ENCODE measurements at places on chromosomes 16 and 17.

GRCh38 chr17:47800686-47801085 lies 20.9 kb downstream of the OSBPL7 start:
- DNase-seq: no peak

DNA sequence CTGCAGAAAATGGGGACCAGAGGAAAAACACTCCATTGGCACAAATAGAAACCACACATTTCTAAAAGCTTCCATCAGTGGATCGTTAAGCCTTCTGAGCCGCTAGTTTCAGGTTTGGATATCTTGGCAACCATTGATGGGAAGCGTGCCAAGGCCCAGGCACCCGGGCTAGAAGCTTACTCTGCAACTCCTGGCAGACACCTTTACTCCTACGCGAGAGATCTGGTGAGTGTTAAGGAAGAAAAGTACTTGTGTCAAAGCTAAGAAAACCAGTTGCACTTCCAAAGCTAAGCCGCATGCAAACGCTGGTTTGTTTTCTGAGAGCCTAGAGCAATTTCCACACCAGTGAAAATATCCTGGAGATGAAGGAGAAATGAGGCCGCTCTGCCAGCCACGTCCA lies 472.4 kb downstream of the PMP22 start:
- no peak for DNase-seq

DNA sequence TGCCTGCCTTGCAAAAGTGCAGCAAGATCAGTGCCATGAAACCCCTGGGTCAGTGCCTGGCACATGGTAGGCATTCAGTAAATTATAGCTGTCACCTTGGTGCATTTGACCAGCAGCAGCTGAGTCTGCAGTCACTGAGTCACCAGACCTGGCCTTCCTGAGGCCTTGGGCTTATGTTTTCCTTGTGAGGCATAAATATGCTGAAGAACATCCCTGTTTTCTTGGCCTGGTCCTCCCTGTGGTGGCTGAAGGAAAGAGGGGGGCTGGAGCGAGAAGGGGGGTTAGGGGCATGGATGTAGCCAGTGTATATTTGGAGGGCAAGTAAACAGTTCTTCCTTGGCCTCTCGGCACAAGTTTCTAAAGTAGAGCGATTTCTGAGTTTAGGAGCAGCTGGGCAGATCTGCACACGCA lies 26.5 kb downstream of the EPN2 start:
- no peak for DNase-seq

- no peak for DNase-seq
Observed at GRCh38 chr17:51029142-51029541, 91.5 kb downstream of the SPAG9 start.

- DNase-seq: no peak
Observed at GRCh38 chr17:4585638-4585994, 1.3 kb downstream of the SMTNL2 start.

- no peak for DNase-seq
Observed at GRCh38 chr16:21120976-21121520, 29.6 kb downstream of the DNAH3 start.

- DNase-seq: no peak
Observed at GRCh38 chr17:77556383-77557061, 402.0 kb upstream of the TNRC6C start.

DNA sequence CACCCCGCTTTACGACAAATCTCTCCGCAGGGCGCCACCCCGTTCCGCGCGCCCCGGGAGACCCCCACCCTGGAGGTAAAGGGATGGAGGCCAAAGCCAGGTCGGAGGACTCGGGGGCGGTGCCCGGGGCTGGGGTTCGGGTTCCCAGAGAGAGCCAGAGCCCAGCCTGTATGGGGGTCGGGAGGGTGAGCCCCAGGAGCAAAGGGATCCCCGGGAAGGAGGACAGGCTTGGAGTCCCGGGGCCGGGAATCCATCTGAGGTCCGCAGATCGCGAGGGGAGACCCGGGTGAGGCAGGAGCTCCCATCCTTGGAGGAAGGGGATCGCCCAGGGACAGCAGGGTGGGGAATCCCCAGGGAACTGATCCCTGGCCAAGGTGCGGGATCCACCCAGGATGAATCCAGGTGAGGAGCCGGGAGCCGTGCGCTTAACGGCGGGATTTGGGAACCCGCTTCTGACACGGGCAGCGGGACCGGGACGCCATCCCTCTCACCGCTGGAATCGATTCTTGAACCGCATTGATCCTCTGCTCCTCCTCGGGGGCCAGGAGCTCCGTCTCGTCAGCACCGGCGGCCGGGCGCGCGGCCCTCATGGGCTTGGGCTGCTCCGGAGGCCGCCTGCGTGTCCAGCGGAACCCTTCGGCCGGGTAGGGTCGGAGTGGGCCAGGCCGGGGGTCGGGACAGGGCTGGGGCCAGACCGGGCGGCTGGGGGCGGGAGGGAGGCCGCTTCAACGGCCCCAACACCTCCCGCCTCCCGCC lies at the start of gene MMD:
Gene MMD, minus strand, starts transcription at position 657 of the 756 bp plus-strand sequence. Its CDS starts 140 bp downstream, at position 517.
- no peak for DNase-seq
